ENCODE measurements at places on chromosomes 1 and 21.
A peak's percentile ranks its signal among the peaks of the same experiment; 100 is the strongest.

GRCh38 chr1:117826540-117827078 is 102.8 kb downstream of the GDAP2 start:
- DNase-seq, result no peak

GRCh38 chr1:161335796-161336195 is 21.6 kb downstream of the SDHC start:
- DNase-seq, result no peak

- no peak for DNase-seq
Observed at GRCh38 chr1:43349594-43350306, 9.0 kb upstream of the CDC20 start.

GRCh38 chr21:33096426-33096825 is 26.5 kb downstream of the OLIG1 start:
- no peak for DNase-seq

- no peak for DNase-seq
Observed at GRCh38 chr1:162849711-162850110, 11.3 kb downstream of the CCDC190 start.

GRCh38 chr1:208741296-208741695 is 497.1 kb upstream of the PLXNA2 start:
- no peak for DNase-seq

- DNase-seq, result no peak
Observed at GRCh38 chr1:194176212-194176611, 989.8 kb upstream of the B3GALT2 start.

GRCh38 chr1:225813214-225813964 is 3.5 kb downstream of the EPHX1 start:
- no peak for DNase-seq

DNA sequence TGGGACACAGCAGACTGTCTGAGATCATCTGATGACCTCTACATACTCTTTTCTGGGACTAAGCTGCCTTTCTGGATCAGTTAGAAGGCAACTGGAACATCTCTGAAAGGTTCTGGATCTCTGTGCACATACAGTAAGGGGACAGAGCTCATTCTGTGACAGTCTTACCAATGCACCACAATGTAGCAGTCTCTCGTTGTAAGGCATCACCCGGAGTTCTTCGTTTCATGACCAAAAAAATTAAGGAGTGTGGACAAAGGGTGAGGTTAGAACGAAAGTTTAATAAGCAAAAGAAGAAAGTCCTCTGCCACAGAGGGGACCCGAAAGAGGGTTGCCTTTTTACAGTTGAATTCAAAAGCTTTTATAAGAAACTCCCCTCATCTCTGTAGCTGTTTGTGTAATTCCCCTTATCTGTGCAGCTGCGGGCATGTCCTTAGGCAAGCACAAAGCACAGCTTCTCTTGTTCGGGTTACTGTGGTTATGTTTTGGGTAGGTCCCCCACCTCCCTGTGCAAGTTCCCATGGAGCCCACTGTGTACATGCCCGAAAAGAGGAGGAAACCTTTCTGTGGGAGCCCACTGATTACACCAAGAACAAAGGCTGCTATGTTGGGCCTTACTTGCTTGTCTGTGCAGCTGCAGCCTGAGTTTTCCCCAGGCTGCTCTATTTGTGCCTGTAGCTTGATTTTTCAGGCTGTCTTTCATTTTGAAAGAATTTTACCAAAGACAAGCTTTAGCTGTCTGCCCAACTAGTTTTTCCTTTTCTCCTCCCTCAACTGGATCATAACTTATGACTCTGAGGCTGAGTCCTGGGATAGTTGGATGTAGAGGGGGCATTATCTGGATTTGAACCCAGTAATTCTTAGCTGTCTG is 53.1 kb upstream of the CACNA1E start:
- DNase-seq, result no peak

- DNase-seq, result no peak
Observed at GRCh38 chr1:59743324-59744091, 71.2 kb upstream of the HOOK1 start.

DNA sequence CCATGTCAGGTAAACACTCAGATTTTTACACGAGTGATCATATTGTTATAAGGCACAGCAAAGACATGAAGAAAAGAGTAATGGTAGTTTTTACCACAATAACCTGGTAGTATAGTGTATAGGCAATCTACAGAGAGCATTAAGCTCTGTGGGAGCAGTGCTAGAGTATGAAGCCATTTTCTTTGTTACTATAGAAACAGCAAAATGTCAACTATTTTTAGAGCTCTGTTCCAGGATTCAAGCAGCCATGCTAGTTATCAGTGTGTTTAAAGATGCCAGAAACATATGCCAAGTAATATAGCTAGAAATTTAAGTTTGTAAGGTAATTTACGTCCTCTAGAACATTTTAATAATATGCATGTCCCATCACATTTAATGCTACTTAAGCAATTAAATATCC is 77.6 kb upstream of the RGS18 start:
- no peak for DNase-seq

DNA sequence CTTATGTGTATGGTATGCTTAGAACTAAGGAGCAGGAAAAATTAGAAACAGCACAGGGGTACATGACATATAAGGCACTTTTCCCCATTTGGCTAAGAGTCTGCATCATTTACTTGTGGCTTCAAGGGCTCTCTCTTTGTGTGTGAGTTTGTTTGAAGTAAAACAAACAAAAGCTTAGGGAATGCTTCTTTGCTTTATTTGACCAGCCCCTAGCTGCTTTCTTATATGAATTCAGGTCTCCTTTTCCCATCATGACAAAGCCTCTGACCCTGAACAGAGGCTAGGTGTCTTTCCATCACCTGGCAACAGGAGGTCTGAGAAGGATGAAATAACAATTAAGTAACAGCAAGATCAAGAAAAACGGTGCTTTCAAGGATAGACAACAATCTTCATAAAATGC is 643.8 kb upstream of the ADGRL2 start:
- DNase-seq, result no peak

GRCh38 chr1:32031578-32032274 is 18.1 kb downstream of the KHDRBS1 start:
- no peak for DNase-seq

GRCh38 chr1:58783090-58783992 is 506 bp downstream of the JUN start:
- DNase-seq, result no peak

GRCh38 chr1:8004803-8005573 is 21.1 kb downstream of the ERRFI1 start:
- DNase-seq, result peak; percentile 42

- DNase-seq, result peak; percentile 64
Observed at GRCh38 chr1:216723274-216723780, at the start of gene ESRRG. Gene ESRRG, minus strand, starts transcription at chr1:216723429. Its CDS starts 130 bp downstream, at chr1:216723299.

DNA sequence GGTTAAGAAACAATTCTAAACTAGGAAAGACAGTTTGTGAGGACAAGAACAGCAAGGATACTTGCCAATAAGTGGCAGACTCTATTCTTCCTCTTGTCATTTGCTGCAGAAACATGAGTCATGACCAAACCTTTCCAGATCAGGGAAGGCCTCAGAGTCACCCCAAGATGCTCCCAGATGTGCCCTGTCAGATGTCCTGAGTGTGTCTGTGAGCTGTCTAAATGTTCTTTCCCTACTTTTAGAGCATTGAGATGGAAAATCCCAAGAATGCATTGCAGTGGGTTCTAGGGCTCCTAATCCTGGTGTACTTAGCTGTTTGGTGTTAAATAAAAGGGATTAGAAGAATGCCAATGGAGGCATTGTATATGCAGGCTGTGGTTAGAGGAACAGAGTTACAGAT is 57.5 kb upstream of the KIAA0040 start:
- DNase-seq, result no peak

GRCh38 chr1:228360533-228361313 is 45.9 kb downstream of the TRIM11 start:
- DNase-seq, result no peak

- no peak for DNase-seq
Observed at GRCh38 chr1:247112479-247112781, 8.3 kb upstream of the ZNF669 start.

GRCh38 chr1:56831871-56832693 is 12.9 kb upstream of the FYB2 start:
- peak; percentile 6 for DNase-seq

DNA sequence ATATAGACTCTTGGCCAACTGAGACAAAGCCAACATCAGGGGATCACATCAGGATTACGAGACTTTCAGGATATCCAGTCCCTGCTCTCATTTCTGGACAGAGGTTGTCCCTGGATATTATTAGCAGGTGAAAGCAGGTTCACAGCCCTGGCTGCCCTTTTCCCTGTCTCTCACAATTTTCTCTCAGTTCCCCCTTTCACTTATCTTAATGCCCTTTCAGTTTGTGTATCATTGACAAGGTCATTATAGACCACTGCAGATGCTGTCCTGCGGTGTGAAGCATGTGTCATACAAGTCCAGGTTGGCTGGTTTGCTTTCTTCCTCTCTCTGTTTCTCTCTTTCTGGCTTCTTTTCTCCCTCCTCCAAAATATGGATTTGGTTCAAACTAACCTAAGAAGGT is 2.1 kb upstream of the KLHDC9 start:
- no peak for DNase-seq

- no peak for DNase-seq
Observed at GRCh38 chr1:26539722-26540121, 10.2 kb downstream of the RPS6KA1 start.

DNA sequence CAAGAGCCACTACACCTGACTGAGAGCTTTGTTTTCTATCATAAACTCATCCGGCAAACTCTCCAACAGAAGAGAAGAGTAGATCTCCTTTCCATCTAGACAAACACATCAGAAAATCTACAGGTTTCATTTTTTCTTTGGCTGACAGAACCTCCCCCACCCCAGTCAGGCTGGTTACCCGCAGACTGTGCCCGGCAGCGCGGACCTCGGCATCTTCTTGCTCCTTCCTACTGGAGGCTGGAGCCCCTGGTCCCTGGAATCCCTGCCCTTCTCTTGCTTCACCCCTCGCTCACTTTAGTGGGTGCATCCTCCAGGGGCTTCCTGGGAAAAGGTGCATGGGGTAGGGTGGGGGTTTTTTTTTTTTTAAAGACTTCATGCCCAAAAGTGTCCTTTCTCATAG is 23.0 kb downstream of the NCMAP start:
- DNase-seq, result no peak

DNA sequence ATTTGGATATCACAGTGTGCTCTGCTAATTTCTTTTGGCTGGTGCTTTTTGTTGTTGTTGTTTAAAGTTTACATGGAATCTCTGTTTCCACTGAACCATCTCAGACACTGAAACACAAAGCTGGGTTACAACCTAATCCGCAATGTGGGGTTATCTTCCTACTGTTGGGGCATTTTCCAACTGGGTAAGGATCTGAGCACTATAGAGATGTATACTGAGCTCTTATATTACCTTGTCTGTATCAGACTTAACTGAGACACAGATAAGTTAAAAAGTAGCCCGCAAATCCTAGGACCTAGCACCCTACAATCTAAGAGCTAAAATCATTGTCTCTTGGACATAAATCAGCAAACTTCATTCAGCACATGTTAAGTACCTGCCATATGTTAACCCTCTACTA is 169.2 kb downstream of the LTN1 start:
- no peak for DNase-seq

DNA sequence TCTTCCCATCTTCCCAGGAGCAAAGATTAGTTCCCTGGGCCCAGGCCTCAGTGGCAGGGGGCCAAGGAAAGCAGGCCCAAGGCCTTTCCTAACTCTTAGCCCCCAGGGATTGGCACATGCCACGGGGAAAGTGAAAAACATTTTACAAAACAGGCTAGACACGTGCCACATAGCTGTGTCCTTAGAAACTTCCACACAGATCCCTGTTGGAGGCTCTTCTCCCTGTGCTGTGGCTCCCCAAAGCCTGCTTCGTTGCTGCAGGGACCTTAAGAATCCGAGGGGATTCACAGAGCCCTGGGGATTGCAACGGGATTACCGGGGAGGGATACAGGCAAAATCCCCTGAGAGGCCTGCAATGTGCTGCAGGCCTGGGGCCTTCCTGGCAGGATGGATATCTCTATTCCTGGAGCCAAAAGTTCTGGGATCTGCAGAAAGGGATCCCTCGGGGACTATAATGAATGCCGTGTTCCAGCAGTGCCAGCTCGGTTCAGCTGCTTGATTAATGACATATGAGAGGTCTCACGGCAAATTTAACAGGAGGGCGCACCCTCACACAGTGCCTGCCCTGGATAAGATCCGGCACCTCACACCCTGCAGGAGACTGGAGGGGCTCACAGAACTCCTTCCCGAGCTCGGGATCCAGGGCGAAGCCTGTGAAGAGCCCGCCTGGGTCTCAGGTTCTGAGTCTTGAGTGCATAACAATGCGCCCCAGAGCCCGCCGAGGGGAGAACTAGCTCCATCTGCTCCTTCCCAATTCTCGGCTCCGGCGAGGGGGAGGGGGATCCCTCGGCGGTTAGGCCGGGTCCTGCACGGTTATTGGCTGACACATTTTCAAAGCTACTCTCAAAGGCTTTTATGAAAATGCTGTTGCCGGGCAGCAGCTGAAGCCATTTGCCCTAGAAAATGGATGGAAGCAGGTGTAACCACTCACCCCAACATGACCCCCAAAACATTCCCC is 15.3 kb upstream of the RGS8 start:
- peak; percentile 98 for DNase-seq

GRCh38 chr1:210049616-210050015 is 111.6 kb downstream of the SYT14 start:
- no peak for DNase-seq

- DNase-seq, result no peak
Observed at GRCh38 chr1:2198571-2198970, 4.0 kb upstream of the FAAP20 start.

- DNase-seq, result no peak
Observed at GRCh38 chr1:92857817-92858216, 26.0 kb downstream of the RPL5 start.

- no peak for DNase-seq
Observed at GRCh38 chr1:226690460-226690982, 48.6 kb downstream of the ITPKB start.

GRCh38 chr1:53378932-53379661 is 51.2 kb upstream of the LRP8 start:
- no peak for DNase-seq

DNA sequence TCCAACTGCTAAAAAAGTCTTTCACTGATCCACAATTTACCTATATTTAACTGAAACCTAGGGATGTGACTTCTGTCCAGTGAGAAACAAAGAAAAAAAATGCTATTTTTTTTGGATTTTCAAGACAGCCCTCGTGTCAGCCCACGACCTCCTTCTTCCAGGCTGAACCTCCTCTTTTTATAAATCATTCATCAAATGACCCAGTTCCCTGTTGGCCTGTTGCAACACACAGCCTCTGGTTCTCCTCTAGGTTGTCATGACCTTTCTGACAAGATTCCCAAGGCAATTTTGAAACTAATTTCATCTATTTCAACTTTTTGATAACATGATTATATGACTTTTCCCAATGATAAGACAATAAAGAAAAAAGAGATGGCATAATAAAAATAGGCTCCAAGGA is 74.6 kb downstream of the PGBD5 start:
- DNase-seq, result no peak

- no peak for DNase-seq
Observed at GRCh38 chr1:229563701-229564100, 5.2 kb upstream of the ABCB10 start.

DNA sequence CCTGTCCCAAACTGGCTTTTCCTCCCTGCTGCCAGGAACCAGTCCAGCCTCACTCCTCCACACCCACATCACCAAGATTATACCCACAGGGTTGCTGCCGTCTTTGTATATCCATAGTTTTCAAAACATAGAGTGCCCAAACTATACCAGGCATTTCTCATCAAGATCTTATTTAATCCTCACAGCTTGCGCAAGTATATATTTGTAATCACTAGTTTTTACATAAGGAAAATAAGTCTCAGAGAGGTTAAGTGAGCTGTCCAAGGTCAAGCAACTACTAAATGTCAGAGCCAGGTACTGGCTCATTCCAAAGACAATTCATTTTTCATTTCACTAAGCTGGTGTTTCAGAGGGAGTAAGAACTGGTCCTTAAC is 34.9 kb upstream of the ZNF362 start:
- DNase-seq, result no peak

- no peak for DNase-seq
Observed at GRCh38 chr21:39825250-39825649, 42.0 kb upstream of the PCP4 start.

All from DMS 273 treated with DMSO at 0.1 percent for 48 hours (cell line).